GM18507 (cell line): ENCODE measurements at places on chromosomes 6 and 20.

DNA sequence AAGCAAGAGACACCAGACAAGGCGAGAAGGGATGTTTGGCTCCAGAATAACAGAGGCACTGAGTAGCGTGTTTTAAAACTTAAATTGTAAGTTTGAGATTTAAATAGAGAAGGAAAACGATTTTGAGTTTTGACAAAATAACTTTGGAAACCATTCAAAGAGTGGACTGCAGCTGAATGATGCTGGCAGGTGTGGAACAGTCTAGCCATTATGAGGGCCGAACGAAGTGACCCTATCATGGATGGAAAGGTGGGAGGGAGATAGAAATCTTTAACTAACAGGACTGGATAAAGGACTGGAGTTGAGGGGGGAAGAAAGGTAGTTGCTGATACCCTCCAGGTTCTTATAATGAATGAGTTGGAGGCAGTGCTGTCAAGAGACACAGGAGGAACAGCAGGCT, 248.4 kb downstream of the PACRG start:
- DNase-seq = no peak

DNA sequence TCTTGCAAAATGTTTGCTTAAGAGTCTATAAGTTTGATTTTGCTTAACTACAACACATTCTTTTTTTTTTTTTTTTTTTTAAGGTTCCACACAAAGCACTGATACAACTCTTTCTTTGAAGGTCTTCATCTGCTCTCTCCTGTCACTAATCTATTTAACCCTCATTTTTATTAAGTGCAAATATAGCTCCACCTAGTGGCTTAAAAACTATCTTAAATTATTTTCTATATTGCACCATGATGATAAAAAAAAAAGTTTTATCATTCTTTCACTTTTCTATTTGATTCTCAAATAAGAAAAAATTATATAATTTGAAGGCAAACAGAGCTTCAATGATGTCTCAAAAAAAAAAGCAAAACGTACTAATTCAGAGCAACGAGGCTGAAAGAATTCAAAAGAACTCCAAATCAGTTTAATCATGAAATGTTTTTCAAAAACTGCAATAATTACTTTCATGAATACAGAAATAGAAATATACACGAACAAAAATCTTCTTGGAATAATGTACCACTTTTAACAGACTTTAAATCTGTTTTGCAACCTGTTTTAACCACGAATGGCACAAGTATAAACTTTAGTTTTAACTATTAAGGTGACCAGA, 12.8 kb downstream of the ESF1 start:
- no peak for DNase-seq

GRCh38 chr20:58545565-58546415, 30.6 kb upstream of the APCDD1L start:
- no peak for DNase-seq

GRCh38 chr20:35562541-35563110, 20.7 kb downstream of the ERGIC3 start:
- DNase-seq = no peak

GRCh38 chr6:5174756-5175549, 85.8 kb downstream of the LYRM4 start:
- no peak for DNase-seq

- no peak for DNase-seq
Observed at GRCh38 chr6:53437557-53438202, 88.9 kb upstream of the ELOVL5 start.

DNA sequence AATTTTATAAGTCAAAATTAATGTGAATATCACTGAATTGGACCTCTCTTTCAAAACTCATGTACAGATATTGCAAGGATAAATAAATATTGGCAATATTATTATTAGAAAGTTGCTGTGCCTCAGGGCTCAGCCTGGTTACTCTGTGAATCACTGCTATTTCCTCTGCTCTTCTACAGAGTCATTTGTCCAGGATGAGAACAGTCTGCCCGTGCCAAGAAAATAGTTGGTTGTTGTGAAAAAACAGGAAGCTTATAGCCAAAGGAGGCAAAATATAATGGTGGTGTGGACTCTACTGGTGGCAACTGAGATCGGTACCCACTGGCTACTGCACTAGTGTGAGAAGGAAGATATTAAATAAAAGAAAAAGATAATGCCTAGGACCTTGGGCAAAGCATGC, 93.6 kb downstream of the RIMS1 start:
- no peak for DNase-seq

- no peak for DNase-seq
Observed at GRCh38 chr20:12949429-12949980, 59.3 kb upstream of the SPTLC3 start.

- DNase-seq = no peak
Observed at GRCh38 chr6:22149501-22150367, 147.1 kb downstream of the PRL start.

GRCh38 chr6:113777601-113778000, 79.5 kb upstream of the MARCKS start:
- DNase-seq = no peak

- no peak for DNase-seq
Observed at GRCh38 chr6:130758813-130759212, 68.4 kb upstream of the SMLR1 start.

GRCh38 chr20:45359069-45359405, 3.9 kb upstream of the SYS1 start:
- DNase-seq = no peak

- no peak for DNase-seq
Observed at GRCh38 chr20:46190478-46191167, 72.5 kb downstream of the CD40 start.

DNA sequence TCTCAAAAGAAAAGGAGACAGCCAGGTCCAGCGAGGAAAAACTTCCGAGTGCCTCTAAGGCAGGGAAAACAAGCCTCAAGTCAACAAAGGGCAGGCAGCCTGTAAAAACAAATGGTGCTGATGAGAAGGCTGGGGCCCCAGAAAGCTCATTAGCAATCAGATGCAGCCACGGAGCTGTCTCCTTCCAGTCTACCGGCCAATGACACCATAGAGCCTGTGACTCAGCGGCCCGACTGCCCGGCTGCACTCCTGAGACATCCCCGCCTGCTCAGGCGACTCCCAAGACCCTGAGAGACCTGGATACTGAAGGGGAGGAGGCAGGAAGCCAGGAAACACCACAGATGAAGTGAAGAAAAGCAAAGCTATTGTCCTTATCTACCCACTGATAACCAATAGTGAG, 120.1 kb upstream of the HDDC2 start:
- DNase-seq = no peak
